ENCODE measurements at places on chromosomes 7 and 10. TPM values are rescaled to one million over a fixed set of nuclear protein-coding genes. Genes with fewer than 3 reads are reported as not detected.

ANKRD1 gene
- total RNA-seq = 29.9 TPM

CYP3A7 gene
- 0.37 TPM for total RNA-seq

SNX10 gene
- total RNA-seq = 75.6 TPM

TRIM4 gene
- 23.6 TPM for total RNA-seq

MMP21 gene
- 0.13 TPM for total RNA-seq

NUTM2E gene
- not detected for total RNA-seq

GIMAP8 gene
- 17.1 TPM for total RNA-seq

CPEB3 gene
- 4.3 TPM for total RNA-seq

CHST15 gene
- 53.3 TPM for total RNA-seq

SLC18A3 gene
- total RNA-seq = not detected

TIMM23B gene
- 9.6 TPM for total RNA-seq
